Sciatic nerve (tissue), 2 donors: ENCODE measurements at places on chromosomes 12 and 14.

DNA sequence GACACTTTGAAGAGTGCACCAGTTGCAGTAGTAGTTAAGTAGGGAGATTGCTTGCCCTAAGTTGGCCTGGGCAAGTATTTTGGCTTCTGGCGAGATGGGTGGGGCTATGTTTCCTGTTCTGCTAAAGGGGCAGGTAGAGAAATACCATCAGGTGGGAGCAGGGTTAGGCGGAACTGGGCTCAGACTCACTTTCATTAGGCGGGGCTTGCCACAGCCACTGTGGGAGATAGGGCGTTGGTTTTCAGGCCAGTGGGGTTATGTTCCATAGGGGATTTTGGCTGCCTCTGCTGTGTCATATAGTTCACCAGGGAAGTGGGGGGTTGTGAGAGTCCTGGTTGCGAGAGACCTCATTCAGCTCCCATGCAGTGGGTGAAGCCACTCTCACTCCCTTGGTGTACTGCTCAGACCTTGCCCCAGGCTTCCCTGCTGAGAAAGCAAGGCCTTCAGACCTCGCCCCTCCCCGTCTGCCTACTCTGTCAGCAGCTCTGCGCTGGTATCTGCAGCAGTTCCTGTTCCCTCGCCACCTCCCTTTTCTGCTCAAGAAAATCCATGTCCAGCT, 43.3 kb downstream of the AEBP2 start:
- no peak for DNase-seq

- DNase-seq: no peak
Measured at GRCh38 chr14:20622816-20623291, 18.6 kb downstream of the OR6S1 start.

GRCh38 chr12:111269718-111270117, 99.2 kb downstream of the PHETA1 start:
- DNase-seq: no peak

- no peak for DNase-seq
Measured at GRCh38 chr14:52868911-52869618, 77.7 kb upstream of the GNPNAT1 start.

DNA sequence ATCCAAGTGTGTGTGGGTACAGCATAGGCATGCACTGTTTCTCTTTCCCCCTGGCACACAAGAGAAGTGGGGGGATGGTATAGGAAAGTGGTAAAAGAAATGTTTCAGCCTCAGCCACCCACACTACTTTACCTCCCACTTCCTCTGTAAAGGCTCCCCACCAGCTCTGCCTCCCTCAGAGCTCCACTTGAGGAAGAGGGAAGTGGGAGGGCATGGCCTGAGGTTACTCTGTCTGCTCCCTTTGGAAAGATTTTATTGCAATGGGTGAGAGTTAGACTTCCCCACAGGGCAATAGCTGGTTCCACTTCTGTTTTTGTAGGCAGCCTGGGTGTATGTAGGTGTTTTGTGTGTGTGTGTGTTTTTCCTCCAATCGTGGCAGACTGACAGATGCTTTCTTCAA, 145.3 kb downstream of the SSPN start:
- no peak for DNase-seq

GRCh38 chr12:83015390-83016217, 328.9 kb downstream of the TMTC2 start:
- DNase-seq: no peak

DNA sequence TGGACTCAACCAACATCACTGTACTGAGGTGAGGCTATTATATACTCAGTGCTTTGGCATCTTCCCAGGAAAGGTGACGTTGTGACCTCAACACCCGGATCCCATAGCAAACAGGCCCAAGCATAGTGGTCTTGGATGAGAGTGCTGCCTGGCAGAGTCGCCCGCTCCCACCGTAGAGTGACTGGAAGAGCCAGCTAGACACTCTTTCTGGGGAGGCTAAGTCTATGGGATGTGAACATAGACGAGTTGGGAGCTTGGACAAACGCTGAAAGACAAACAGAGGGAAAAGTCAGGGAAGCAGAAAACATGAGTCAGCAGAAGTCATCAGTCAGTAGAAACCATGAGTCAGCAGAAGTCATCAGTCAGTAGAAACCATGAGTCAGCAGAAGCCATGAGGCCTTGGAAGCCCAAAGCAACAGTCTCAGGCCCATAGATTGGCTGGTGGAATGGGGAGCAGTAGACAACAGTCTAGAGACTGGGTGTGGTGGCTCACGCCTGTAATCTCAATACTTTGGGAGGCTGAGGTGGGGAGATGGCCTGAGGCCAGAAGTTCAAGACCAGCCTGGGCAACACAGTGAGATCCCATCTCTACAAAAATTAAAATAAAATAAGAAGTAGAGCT, 66.4 kb upstream of the MAP1LC3B2 start:
- DNase-seq: no peak

DNA sequence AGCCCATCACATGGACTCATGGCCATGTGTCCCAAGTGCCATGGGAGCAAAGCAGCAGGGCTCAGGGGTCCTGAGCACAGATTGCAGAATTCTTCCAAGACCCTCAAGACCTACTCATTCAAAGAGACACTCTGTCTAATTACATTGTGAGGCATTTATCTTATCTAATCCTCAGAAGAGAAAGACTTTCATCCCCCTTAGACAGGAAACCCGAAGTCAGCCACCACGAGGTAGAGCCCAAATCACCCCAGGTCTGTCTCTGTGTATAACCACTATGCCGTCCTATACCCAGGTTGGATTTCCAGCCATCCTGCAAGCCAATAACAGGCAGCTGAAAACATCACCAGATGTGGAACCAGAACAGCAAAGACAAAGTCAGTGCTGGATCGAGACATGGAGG, 8.9 kb upstream of the BCL11B start:
- no peak for DNase-seq

DNA sequence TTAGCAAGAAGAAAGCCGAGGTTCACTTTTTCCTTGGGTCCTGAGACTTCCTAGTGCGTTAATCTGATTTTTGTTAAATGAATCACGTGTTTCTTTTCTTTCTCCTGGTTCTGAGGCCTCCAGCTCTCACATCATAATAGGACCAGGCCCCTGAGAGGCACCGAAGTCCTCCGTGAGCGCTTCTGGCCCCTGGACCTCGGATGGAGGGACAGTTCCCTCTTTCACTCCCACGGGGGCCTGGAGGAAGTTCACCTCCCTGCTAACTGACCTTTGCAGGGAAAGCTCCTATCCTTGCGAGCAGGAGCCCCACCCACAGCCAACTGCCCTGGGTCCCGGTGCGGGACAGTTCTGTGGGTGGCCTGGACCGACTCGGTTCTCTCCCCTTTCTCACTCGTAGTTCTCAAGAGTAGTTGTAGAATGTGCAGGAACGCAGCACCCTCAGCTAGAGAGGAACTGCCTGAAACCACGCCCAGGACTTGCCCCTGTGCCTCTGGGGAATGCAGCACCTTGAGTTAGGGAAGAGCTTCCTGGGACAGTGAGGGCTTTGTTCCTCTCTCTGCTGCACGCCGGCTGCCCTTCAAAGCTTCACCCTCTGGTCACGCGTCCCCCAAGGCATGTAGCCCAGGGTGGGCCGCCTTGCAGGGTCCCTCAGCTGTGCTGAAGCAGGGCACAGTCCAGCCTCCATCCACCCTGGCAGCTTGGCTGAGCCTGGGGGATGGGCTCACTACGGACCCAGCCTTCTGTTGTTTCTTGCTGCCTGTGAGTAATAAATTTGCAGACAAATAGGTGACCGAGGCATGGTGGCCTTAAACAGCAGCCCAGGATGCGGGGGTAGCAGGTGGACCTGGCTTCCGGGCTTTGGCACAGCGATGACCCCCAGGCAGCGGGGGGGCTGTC, 264.6 kb downstream of the ADGRD1 start:
- DNase-seq: peak; percentile 34

GRCh38 chr12:56995930-56996496, 10.3 kb downstream of the ZBTB39 start:
- no peak for DNase-seq

- peak; percentile 76 for DNase-seq
Measured at GRCh38 chr14:69685716-69686115, 74.3 kb downstream of the SUSD6 start.

DNA sequence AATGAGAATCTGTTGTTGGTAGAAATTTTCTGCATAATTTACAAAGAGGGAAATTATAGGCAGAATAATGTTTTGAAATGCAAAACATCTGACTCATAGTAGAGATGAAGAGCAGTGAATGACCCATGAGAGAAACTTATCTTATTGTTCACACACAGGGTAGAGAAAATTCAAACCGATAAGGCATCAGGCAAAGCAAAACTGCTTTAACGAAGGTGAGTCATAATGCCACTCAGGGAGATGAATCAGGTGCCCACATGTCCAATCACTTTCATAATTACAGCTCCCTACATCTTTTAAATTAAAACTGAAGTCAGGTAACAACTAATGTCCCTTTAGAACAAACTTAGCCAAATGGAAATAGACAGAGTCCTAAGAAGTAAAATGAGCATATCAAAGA, 265.6 kb upstream of the GARIN6 start:
- DNase-seq: no peak
